ENCODE measurements at places on chromosomes 13 and 19.

- peak; percentile 81 for DNase-seq
These were observed 22.2 kb upstream of the PEG3 start for GRCh38 chr19:56862741-56863140.

DNA sequence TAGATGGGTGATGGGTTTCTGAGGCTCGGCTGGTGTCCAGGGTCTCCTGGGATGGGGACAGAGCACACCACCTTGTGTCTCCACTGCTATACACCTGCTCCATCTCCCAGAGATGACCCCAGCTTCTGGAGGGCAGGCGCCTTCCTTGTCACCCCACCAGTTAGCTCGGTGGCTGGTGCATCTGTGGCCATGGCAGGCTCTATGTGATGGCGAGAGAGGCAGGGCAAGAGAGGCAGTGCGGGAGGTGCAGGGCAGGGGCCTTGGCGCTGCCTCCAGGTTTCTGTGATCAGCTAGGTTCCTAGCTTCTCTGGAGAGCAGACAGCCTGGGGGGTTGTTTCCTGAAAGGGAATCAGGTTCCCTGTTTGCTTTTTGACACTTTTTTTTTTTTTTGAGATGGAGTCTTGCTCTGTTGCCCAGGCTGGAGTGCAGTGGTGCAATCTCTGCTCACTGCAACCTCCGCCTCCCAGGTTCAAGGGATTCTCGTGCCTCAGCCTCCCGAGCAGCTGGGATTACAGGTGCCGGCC is 69.0 kb upstream of the ZNF536 start:
- DNase-seq = no peak

GRCh38 chr13:110915874-110916206 is 971 bp upstream of the ANKRD10 start:
- DNase-seq = no peak

- DNase-seq = no peak
These were observed 44.5 kb downstream of the SCEL start for GRCh38 chr13:77579959-77580358.

DNA sequence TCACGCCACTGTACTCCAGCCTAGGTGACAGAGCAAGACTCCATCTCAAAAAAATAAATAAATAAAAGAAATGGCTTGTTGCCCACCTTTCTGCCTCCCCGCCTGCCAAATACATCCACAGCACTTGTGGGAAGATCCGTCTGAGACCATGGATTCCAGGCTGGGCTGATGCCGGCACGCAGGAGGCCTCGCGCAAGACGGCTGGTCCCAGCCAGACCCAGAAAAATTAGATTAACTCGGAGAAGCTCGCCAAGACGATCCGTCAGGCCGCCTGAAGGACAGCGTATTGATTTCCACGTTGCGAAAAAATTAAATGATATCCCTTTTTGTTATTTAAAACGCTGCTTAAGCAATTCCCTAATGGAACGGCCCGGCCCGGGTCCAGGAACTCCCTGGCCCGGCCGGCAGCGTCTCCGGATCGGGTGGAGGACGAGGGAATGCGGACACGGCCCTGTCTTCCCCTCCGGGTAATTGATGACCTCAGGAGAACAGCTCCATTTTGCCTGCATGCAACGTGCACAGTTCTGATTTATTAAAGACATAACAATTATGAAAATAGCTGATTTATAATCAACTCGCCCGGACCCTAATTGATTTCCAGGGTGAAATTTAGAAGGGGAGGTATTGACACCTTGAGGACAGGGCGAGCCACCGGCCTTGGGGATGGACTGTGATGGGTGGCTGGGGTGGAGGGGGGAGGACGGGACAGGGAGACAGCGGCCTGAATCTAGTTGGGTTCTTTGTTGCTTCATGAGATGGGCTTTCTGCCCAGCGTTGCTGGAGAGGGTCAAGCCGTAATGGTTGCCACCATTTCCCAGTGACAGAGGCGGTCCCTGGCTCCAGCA is 52.1 kb downstream of the ZNRF4 start:
- no peak for DNase-seq

DNA sequence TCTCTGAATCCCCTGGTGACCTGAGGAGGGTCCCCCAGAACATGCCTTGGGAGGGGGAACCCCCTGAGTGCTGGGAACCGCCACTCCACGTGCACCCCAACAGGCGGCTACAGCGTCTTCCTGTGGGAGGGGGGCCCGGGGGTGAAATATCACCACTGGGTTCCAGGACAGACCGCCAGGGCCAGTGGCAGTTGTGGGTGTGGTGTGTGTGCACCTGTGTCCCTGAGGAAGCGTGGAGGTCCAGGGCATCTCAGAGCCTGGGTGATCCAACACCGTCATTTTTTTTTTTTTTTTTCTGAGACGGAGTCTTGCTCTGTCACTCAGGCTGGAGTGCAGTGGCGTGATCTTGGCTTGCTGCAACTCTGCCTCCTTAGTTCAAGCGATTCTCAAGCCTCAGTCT is 4.2 kb downstream of the ADGRE5 start:
- DNase-seq = no peak

DNA sequence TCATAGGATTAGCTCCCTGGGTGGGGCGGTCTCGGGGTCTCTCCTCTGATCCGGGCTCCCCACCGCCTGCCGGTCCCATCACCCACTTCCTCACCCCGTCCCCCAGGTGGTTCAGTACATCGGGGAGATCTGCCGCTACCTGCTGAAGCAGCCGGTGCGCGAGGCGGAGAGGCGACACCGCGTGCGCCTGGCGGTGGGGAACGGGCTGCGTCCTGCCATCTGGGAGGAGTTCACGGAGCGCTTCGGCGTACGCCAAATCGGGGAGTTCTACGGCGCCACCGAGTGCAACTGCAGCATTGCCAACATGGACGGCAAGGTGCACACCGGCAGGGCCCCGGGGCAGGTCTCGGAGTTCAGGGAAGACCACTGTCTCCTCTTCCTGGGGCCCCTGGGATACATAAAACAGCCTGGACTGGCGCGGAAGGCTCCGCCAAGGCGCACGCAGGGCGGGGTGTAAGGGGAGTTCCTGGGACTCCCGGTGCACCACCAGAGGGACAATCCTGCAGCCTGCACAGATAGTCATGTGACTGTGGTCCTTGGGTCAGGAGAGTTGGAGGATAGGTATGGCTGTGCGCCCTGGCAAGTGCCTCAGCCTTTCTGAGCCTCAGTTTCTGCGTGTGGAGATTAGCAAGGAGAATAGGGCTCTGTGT is 14.2 kb upstream of the PGLS start:
- no peak for DNase-seq

DNA sequence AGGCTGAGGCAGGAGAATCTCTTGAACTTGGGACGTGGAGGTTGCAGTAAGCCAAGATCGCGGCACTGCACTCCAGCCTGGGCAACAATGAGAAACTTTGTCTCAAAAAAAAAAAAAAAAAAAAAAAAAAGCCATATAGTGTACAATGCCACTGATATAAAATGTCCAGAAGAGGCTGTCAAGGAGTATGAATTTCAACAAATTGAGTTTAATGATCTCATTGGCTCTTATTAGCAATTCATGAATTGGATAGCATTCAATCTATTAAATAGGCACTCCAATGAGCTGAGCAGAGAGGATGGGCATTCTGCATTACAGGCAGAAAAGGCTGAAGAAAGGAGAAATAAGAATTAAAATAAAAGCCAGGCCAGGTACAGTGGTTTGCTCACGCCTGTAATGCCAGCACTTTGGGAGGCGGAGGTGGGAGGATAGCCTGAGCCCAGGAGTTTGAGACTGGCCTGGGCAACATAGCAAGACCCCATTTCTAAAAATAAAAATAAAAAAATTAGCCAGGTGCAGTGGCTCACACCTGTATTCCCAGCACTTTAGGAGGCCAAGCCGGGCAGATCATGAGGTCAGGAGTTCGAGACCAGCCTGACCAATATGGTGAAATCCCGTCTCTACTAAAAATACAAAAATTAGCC is 757 bp upstream of the LMNB2 start:
- DNase-seq = no peak

DNA sequence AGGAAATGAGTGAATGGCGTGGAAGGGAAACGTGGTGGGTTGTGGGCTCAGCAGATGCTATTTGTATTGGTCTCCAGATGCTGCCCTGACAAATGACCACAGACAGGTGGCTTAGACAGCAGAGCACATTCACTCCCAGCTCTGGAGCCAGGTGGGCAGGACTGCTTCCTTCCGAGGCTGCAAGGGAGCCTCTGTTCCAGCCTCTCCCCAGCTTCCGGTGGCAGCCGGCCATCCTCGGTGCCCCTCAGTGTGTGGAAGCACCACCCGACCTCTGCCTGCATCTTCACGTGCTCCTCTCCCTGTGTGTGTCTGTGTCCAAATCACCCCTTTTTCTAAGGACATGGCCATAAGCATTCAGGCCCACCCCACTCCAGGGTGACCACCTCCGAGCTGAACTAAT is 105.1 kb downstream of the SOX1 start:
- DNase-seq = no peak

GRCh38 chr19:46724468-46724867 is 7.6 kb upstream of the PRKD2 start:
- DNase-seq = no peak

- DNase-seq = no peak
These were observed 24.8 kb upstream of the SLC1A5 start for GRCh38 chr19:46812977-46813838.

DNA sequence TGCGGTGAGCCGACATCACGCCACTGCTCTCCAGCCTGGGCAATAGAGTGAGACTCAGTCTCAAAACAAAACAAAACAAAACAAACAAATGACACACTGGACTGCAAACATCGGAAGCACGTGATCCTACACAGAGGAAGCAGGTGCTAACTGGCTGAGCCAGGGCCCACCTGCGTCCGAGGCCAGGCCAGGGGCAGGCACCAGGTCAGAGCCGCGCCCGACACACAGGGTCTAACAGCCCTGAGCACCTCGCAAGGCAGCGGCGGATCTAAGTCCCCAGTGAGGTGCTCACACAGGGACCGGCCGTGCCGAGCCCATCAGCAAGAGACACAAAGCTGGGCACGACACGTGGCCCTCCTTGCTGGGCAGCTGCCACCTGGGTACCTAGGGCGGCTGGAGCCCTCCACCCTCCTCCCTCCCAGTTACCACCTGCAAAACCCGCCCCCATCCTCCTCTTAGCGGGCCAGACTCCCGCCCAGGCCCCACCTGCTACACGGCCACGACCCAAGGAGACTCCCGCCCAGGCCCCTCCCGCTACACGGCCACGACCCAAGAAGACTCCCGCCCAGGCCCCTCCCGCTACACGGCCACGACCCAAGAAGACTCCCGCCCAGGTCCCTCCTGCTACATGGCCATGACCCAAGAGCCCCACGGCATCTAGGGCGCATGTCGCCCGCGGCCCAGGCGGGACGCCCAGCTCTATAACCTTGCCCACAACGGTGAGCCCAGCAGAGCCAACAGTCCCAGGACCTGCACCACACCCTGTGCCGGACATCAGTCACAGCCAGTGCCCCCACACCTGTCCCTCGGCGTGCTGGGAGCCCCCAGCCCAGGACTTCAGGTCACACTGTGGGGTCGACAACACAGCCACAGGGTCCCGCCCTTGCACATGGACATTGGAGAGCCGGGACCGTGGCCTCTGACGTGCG is 15.6 kb downstream of the AP3D1 start:
- no peak for DNase-seq

DNA sequence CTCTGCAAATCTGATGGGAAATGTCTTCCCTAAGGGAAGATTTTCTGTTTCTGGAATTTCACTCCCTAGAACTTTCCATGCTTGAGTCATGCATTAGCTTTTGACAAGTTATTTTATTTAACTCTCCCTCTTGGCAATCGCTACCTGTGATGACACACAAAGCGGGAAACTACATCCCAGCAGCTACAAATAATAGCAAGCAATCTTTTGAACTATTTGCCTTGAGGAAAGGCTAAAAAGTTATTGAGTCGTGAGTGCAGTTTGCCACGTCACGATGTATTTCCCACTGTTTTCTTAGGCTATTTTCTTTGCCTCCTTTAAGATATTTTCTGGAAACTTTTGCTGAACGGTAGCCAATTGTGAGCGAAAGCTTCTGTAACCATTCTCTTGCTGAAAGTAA is 353.3 kb upstream of the HTR2A start:
- DNase-seq = no peak

DNA sequence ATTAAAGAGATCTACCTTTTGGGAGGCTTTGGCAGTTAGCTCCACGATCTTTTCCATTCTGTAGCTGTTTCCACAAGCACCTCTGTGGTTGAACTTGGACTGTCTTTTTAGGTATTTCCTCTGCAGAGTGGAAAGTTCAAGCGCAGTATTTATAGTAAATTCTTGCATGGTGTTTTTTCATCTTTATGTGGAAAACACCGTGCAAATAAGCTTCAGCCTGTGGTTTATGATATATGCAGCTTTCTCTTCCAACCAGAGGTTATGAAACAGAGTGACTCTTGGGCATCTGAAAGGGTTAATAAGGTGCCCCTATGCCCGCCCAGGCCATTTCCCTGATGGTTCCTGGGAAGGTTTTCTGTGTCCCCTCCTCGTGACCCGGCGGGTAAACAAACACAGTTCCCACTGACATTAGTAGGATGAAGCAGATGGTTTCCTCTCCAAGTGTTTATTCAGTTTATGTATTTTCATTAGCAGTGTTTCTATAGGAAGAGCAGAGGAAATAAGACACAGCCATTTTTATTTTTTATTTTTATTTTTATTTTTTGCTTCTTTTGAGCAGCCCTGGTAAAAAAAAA is 39.7 kb upstream of the RNF113B start:
- DNase-seq = no peak

GRCh38 chr13:79767126-79767525 is 286.2 kb downstream of the NDFIP2 start:
- DNase-seq = no peak

DNA sequence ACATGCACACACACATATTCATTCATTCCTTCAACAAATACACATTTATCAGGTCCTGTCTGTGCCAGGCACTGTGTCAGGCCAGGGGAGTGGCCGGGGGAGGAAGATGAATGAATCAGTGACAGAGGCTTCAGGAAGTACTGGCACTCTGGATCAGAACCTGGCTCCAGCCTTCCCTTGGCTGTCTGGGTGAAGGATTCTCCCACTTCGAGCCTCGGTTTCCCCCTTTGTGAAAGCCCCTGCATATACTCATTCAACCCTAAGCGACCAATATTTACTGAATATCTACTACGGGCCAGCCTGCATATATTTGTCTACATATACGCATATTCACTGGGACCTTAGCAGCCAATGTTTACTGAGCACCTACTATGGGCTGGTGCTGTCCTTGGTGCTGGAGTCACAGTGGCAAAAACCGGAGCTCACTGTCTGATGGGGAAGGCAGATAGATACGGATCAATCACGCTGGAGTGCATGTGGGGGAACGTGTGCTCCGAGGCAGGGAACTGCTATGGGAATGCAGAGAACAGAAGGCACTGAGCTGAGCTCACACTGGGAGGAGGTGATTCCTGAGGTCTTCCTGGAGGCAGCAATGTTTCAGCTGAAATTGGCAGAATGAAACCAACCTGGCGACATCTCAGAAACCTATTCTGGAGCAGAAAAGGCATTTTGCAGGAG is 636 bp upstream of the ZNF579 start:
- DNase-seq = no peak

DNA sequence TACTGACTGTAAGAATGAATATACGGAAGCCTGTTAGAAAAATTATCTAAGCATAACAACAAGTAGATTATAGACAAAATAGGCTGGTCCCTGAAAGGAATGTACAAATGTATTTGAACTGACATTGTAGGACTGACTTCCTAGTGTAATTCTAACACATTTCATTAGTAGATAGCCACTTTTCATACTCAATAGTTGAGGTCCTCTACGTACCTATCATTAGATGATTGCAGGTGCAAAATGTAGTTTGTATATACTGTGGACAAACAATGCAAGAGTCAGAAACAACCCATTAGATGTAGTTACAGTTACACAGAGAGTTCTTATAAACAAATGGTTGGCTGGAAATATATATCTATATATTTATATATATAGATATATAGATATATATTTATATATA is 402.3 kb upstream of the SLITRK6 start:
- no peak for DNase-seq

Data from SJCRH30 (cell line).